Choroid plexus epithelial cell (primary cell): ENCODE measurements at places on chromosomes 7 and 10.

DNA sequence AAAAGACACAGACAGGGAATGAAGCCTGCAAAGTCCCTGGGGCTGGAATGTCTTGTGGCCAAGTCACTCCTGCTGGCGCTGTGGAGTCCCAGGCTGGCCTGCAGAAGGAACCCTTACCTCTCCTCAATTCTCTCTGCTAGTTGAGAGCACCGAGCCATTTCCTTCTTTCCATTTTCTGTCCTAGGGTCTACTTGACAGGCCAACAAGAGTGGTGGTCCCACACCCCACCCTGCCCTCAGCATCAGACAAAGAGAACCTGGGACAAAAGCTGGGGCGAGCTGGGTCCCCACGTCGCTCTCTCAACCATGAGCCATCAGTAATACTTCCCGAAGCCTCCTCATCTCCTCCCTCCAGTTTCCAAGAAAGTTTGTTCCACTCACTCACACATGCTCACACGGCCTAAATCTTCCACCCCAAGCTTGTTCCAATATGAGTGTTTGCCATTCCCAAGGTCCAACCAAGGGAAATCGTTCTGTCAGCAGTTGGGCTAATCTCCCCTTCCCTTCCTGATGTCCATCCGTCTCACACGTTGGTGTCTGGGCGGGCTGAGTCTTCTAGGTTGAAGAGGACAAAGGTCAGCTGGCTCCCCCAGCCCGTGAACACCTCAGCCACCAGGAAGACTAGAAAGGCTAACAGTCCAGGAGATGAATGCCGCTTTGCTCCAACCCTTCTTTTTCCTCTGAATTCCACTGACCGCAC, 44.3 kb downstream of the CLEC2L start:
- DNase-seq = no peak

DNA sequence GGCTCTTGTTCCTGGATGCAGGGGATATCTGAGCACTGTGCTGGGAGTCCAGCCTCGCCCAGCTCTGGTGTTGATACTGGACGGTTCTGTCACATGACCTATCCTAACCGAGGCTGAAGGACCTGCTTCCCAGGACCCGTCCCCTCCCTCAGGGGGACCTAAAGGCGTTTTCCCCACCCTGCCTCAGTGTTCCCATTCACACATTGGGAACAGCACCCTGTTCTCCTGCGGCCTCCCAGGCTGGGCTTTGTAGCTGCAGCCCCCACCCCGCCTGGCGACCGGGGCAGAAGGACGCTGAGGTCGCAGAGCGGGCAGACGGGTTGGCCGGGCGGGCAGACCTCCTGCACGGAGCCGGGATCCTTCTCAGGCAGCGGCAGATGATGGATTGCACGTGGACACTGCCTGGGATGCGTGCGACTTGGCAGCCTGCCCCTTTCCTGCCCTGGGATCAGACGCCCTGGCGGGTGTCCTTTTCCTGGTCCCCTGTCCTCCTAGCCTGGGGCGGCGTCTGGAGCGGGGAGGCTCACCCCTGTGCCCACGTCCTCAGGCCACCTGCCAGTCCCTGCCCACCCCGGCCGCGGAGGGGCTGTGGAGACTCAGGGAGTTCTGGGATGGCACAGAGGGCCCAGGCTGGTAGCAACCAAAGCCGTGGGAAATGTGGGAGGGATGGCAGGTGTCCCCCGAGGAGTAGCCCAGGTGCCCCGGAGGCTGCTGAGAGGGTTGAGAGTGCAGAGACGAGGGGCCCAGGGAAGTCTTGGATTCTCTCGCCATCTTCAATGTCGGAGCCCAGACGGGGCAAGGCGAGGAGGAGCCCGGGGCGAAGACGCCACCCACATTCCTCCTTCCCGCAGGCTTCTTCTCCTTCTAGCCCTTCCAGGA, 17.2 kb upstream of the PSMG3 start:
- no peak for DNase-seq

DNA sequence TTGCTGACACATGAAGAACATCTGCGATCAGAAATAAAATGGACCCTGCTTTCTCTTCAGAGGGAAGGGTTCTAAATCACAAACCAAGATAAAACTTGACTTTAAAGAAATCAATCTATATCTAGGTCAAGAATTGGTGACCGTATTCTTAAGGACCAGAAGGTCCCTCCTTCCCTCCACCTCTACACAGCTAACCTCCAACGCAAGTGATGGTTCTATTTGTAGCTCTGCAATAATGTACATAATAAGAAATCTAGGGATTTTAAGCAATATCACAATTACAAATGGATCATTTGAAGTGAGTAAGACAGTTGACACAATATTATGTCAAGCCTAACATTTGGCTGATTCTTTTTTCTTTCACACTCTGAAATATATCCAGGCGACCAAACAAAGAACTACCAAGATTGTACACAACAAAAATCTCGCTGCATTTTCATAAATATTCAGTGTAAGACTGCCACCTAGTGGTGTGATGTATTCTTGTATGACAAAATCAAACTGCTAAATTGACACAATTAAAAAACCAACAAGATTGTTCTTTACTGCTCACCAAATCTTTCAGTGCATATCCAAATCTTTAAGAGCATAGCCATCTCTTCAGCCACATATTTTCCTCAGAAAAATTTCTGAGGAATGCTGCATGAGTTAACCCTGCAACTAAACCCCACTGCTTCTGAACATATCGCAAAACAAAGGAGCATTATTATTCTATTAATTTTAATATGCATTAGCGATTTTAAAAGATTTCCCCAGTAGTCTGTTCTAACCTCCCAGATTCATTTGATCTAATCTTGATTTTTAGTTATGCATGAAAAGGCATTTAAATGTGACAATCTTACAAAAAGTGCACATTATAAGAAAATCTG, 44.5 kb downstream of the ICA1 start:
- peak; percentile 87 for DNase-seq

- DNase-seq = peak; percentile 91
These were observed 21.6 kb upstream of the NUP205 start for GRCh38 chr7:135536150-135536549.

DNA sequence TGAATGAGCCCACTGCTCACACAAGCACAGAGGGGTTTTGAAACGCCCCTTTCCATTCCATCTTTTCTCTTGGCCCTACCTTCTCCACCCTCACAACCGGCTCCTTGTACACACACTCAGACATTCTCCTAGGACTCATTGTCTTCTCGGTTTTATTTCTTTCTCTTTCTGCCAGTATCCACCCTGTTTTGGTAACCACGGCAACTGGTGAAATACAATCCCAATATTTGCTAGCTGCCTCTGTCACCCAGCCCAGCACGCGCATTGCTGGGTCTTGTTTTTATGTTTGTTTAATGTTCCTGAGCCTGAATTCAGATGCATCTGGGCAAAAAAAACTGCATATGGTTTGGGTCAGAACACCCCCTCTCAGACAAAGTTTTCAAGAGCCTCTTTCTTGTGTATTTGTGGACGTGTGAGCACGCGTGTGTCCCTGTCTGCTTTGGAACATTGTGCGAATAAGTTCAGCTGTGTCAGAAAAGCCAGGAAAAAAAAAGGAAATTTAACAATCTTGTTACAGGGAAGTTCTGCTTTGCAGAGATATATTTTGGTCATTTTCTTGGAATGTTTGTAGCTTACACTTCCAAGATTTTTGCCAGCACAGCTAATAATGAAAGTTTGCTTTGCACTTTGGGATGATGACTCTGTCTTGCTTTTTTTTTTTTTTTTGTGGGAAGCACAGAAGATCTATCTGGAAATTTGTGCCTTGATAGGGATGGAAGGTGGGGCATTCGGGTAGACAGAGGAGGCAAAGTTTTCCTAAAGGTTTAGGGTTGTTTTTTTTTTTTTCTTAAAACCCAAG, 225.9 kb downstream of the TRIL start:
- DNase-seq = peak; percentile 75

- DNase-seq = no peak
These were observed 72.5 kb upstream of the GSDME start for GRCh38 chr7:24829787-24830186.

- no peak for DNase-seq
These were observed 109.8 kb downstream of the SH3PXD2A start for GRCh38 chr10:103745341-103746247.
